ENCODE measurements at places on chromosomes 2 and 18.

DNA sequence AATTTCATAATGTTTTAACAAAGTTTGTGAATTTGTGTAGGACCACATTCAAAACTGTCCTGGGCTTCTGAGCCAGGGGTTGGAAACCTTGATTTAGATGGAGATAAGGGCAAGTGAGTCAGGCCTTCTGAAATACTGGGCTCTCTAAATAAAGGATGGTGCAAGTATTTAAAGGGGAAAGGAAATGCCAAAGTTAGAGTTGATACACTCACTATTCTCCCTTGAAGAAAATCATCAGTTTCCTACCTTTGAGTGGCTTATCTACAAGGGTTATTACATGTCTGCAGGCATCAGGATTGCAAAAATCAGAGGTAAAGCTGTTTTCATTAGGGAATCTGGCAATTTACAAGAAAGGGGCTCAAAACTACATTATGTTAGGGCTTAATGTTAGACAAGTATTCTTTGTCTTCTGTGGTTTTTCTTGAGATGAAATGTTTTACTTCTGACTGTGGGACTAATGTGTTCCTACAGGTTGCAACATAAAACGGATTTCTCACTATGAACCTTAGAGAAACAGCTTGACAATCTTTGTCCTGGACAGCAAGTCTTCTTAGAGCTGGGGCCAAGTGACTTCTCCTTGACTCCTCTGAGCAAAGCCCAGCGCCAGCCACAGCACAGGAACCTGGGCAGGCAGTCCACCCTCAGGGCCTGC, 31.1 kb downstream of the RNU4ATAC start:
- DNase-seq = no peak

- no peak for DNase-seq
Measured at GRCh38 chr2:47897883-47898731, 8.2 kb downstream of the FBXO11 start.

DNA sequence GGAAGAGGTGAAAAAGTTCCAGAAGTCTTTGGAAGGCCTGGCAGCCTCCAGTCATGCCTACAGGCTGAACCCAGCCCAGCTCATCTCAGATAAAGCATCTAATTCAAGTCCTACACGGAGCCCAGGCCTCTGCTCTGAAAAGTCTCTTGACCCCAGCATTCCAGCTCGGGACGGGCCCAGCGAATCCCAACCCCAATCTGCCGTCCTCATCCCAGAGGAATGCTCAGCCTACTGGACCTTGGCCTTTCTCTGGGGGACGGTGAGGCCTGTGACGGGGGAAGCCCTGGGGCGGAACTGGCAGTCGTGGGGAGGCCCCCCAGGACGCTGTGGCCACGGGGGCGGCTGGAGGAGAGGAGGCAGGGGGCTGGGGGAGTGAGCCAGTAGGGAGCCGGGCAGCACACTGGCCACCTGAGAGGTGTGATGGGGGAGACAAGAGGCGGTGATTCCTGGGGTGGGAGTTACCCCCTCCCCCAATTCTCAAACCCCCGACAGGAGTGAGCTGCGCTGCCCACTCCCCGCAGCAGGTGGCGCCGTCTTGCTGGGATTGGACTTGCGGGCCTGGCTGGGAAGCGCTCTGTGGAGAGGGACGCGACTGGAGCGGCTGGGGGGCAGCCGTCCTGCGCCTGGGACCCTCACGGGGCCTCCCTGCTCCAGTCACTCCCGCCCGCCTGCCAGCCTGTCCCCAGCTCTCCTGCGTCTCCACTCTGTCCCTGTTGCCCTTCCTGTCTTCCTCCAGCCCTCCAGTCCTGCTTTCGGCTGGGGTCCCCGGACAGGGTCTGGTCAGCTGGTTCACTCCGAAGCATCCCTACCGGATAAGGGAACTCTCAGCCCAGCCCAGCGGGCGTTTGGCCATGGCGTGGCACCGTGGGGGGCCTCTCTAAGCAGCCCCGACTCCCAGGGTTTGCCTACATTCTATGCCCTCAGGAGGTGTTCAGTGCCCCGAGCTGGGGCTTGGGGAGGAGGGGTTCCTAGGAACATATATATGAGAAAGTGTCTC, 182.6 kb upstream of the HAAO start:
- peak; percentile 93 for DNase-seq

DNA sequence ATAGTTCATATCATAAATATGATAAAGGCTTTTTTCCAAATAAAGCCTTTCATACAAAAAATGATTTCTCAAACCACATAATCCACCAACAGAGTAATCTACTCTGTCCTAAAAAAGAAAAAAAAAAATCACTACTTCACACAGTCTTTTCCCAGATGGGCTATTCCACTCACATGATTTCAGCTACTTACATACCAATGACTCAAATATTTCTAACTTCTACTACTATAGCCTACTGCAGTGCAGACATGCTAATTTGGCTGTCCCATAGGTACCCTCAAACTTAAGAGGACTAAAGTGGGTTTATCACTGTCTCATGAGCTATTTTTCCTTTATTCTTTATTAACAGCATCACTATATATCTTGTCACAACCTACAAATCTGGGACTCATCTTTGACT, 57.4 kb downstream of the SLC66A3 start:
- DNase-seq = no peak

DNA sequence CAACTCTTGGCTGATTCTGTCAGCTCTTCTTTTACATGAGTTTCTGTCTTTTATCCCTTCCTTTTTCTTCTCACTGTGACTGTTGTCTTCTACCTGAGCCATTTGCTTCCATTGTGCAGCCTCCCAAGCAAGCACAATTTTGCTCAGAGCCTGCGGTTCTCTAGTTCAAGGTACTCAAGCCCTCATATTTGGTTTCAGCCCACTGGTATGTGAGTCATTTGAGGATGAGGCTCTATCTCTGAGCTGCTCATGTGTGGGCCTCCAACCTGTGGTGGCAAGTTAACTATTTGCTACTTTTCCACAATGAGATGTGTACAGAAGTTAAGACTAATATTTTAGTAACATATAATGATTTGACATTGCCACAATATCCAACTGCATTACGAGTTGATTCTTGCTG, 183.0 kb downstream of the PHLPP1 start:
- DNase-seq = no peak

DNA sequence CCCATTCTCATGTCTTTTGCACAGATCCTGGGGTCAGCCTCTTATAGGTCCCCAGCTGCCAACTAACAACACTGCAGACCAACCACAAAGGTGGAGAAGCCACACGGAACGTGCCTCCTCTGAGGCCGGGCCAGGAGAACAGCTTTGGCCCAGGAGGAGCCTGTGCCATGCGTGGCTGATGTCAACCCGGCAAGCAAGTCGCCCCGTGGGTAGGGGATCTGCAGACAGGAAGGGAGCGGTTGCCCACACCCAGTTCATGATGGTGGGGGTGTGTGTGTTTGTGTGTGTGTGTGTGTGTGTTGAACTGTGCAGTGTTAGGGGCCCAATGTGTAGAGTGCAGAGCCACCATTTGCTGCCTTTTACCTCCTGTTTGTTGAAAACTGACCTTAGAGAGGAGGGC, 2.4 kb upstream of the CLEC4F start:
- no peak for DNase-seq

- DNase-seq = no peak
Measured at GRCh38 chr2:70095720-70096670, 8.7 kb downstream of the PCBP1 start.

DNA sequence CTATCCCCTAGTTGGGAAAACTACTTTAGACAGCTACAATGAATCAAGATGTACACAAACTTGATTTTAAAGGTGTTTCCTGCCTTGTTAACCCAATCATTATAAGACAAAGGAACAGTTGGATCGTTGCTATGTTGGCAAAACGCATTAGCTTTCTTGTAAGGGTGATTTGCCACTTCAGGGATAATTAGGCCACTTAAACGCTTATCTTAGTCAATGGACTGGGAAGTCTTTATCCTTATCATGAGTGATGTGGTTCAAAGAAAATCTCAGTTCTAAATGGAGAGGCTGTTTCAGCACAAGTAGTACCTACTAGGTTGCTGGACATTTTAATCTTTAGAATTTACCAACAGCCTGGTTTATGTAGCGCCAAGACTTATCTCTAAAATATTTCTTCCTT, 406.1 kb upstream of the MEX3C start:
- no peak for DNase-seq

GRCh38 chr2:45316576-45317338, 294.3 kb downstream of the SRBD1 start:
- no peak for DNase-seq

DNA sequence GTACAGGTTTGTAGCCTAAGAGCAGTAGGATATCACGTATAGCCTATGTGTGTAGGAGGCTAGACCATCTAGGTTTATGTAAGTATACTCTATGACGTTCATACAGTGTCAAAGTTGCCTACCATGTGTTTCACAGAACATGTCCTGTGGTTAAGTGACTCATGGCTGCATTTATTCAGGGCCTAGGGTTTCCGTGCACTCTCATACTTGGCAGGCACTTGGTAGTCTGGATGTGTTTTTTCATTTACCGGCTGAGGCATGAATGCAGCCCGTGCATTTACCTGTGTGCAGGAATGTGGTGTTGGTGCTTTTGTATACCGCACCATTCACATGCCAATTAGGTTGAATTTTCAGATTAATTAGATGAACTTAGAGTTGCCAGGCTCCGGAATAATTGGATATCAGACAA, 43.4 kb downstream of the MYL12B start:
- DNase-seq = no peak

DNA sequence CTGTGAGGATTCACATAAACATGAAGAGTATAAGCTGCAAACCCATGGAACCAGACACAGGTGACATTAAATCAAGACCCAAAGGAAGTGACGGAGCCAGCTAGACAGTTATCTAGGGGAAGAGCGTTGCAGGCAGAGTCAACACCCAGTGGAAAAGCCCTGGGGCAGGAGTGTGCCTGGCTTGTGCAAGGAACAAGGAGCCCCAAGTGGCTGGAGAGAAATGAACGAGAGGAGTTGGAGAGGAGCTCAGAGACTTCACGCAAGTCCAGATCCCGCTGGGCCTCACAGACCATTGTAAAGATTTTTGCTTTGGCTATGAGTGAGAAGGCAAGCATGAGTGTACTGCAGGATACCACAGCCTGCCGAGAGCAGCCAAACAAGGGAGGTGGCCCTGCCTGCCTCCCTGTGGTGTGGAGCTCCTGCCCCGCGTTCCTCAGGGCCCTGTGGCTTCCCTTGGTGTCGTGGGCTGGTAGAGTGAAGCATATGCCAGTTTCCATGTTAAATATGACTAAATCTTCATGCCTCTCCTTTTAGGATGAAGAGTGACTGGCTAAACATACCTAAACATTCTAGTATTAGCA, 88.2 kb downstream of the SP3 start:
- no peak for DNase-seq

DNA sequence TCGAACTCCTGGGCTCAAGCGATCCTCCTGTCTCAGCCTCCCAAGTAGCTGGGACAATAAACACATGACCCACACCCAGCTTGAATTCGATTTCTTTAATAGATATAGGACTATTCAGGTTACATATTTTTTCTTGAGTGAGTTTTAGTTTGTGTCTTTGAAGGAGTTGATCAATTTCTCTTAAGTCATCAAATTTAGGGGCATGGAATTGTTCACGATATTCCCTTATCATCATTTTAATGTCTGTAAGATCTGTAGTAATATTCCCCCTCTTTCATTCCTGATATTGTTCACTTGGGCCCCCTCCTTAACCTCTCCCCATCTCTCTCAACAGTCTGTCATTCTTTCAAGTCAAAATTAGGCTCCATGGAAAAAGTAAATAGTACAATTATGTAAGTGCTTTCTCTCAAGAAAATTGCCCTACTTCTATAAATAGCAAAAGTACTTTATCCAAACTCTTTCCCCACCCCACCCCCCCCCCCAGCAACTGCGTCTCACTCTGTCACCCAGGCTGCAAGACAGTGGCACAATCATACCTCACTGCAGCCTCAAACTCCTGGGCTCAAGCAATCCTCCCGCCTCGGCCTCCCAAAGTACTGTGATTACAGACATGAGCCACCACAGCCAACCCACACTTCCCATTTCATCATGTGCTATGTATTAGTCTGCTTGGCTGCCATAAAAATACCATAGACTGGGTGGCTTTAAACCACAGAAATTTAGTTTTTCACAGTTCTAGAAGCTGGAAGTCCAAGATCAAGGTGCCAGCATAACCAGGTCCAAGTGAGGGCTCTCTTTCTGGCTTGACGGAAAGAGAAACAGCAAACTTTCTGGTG, 20.1 kb downstream of the WDR33 start:
- DNase-seq = no peak

- DNase-seq = no peak
Measured at GRCh38 chr2:236527159-236527630, 42.4 kb upstream of the ACKR3 start.

DNA sequence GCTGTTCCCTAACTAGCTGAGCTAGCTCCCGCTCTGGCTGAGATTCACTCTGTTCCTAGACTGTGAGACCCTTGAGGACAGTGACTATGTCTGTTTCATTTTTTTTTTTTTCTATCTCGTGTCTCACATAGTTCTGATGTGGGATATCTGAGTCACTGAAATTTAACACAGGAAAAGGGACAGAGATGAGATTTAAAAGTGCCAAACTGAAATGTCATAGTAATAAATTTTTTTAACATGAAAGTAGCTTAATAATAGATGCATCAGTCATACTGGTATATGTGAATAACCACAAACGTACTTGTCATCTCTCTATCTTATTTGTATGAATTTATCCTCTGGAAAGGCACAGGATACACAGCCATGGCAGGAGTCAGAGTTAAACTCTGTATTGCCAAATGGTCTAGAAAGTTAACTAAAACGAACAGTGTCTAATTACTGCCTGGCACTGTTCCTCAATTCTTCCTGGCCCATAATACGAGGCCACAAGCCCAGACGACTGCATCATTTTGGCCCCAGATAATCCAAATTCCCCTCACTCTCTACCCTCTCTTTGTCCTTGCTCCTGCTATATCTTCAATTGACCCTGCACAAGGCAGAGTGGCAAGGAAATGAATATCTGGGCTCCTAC, 87.5 kb downstream of the SATB2 start:
- no peak for DNase-seq

- DNase-seq = no peak
Measured at GRCh38 chr18:22839340-22839821, 93.7 kb upstream of the RBBP8 start.

GRCh38 chr2:34849827-34850226, 1250.7 kb upstream of the FAM98A start:
- DNase-seq = no peak

DNA sequence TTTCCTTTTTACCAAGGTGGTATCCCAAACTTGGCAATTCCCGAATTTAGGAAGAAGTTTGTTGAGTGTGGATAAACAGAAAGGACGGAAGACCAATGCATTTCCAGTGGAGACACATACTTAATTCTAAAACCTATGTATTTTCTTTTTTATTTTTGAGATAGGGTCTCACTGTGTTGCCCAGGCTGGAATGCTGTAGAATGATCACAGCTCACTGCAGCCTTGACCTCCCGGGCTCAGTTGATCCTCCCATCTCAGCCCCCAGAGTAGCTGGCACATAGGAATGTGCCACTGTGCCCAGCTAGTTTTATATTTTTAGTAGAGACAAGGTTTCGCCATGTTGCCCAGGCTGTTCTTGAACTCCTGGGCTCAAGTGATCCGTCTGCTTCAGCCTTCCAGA, 90.3 kb downstream of the COX7A2L start:
- DNase-seq = no peak

GRCh38 chr2:159650574-159650973, 34.2 kb upstream of the BAZ2B start:
- DNase-seq = no peak

Data from aorta (tissue), 5 donors.